ENCODE measurements at places on chromosomes 4 and X.

DNA sequence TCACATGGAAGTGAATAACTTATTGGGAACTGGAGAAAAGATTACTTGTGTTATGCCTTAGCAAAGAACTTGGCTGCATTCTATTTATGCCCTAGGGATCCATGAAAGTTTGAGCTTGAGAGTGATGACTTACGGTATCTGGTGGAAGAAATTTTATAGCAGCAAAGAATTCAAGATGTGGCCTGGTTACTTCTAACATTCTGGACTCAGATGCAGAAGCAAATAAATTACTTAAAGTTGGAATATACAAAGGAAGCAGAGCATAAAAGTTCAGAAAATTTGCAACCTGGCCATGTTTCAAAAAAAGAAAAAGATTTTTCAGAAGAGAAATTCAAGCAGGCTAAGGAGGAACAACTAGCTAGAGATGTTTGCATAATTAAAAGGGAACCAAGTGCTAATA, 252.3 kb upstream of the WDFY3 start:
- no peak for DNase-seq

GRCh38 chr4:159927781-159928180, 824.9 kb downstream of the RAPGEF2 start:
- no peak for DNase-seq

DNA sequence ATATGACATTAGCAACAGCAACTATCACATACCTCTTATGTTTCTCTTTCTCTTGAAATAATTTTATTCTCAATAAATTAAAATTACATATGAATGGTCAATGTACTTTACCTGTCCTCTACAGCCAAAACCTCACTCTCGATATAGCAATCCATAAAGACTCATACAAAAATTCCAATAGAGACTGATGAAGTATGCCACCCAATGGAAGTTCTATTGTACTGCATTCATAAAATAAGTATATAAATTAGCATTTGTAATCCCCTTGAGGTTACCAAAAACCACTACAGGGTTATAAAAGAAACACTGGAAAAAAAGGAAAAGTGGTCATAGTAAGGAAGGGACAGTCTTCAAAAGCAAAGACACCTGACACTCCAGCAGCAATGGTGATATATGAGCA, 32.8 kb downstream of the CLDN2 start:
- DNase-seq, result no peak

DNA sequence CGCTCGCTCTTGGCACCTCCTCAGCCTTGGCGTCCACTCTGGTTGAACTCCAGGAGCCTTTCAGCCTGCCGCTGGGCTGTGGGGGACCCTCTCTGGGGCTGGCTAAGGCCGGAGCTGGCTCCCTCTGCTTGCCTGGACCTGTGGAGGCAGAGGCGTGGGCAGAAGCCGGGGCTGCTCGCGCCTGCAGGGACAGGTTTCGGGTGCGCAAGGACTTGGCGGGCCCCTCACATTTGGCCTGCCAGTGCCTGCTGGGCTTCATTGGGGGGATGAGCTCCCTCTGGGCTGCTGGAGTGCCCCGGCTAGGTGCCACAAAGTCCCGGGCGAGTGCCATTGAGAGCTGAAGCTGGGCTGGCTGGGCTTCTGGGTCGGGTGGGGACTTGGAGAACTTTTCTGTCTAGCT, 371.7 kb downstream of the FAM133A start:
- DNase-seq, result no peak

GRCh38 chrX:14598330-14598729, 69.0 kb downstream of the GLRA2 start:
- no peak for DNase-seq

DNA sequence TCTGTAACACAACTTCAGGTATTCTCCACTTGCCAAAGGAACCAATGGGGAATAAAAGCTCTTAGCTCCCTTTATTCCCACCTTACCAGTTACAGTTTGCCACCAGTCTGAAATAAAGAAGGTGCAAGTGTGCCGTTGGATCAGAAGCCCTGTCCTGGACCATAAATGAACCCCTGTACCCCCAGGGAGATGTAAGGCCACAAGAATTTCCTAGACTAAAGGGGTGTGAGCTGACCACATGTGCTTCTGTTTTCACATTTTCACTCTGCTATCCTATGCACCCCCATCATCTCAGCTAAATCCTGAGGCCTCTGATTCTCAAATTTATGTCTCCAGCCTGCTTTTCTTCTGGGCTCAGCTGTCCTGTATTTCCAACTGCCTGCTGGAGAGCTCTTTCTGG, 221.2 kb downstream of the SPRY1 start:
- DNase-seq, result no peak

GRCh38 chrX:2490634-2491033, 10.1 kb downstream of the DHRSX start:
- DNase-seq, result no peak

GRCh38 chrX:48606091-48606490, 8.8 kb downstream of the WDR13 start:
- no peak for DNase-seq

GRCh38 chr4:8838296-8838960, 33.2 kb downstream of the HMX1 start:
- DNase-seq, result no peak

DNA sequence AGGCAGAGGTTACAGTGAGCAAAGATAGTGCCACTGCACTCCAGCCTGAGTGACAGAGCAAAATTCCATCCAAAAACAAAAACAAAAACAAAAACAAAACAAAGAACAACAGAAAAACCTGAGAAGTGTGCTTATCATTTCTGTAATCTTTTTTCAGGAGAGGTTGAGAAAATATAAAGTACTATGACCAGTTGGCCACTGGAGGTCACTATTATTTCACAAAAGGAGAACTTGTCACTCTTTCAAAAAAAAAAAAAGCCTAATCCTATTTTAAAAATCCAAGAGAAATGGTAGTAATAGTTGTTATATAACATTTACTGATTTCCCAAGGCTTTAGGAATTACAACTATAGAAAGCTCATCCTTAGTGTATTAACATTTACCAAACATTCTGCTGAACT, 24.9 kb upstream of the RNF150 start:
- DNase-seq, result peak; percentile 25

DNA sequence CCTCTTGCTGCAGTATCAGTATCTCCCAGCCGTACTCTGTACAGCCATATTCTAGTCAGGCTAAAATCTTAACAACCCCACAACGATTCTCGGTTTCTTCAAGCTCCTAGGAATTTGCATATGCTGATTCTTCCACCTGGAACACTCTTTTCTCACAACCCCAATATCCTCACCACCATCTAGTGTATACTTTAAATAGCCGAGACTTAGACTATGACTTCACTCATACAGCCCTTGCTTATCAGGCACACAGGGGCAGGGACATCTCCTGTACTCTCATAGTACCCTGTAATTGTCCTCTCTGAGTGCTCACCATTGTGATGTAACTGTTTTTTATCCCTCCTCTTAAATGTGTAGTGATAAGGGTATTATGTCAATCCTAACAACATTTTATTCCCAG, 2126.4 kb upstream of the TENM3 start:
- no peak for DNase-seq

DNA sequence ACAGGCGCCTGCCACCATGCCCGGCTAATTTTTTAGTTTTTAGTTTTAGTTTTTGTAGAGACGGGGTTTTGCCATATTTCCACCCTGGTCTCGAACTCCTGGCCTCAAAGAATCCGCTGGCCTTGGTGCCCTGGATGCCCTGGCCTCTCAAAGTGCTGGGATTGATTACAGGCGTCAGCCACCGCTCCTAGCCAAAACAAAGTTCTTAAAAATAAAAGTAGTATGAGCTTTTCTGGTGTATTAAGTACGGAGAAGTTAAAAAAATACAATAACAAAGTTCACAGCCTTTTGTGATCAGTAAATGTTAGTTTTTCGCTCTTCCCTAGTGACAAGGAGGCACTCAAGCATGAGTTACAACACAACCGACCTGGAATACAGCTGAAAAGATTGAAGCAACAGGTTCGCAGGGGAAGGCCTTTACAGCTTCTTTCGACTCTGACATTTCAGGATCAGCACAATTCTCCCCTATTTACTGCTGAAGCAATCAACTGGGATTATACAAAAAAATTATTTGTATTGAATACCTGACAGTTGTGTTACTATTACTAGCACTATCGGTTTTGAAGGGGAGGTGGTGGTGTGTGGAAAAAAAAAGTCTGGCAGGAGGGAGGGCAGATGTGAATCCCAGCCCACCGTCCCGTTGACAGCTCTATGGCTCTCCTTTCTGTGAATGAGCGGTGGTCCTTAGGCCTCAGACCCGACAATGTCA, 893 bp upstream of the METAP1 start:
- no peak for DNase-seq

- DNase-seq, result no peak
Observed at GRCh38 chr4:180710628-180711337, 1532.4 kb upstream of the TENM3 start.

DNA sequence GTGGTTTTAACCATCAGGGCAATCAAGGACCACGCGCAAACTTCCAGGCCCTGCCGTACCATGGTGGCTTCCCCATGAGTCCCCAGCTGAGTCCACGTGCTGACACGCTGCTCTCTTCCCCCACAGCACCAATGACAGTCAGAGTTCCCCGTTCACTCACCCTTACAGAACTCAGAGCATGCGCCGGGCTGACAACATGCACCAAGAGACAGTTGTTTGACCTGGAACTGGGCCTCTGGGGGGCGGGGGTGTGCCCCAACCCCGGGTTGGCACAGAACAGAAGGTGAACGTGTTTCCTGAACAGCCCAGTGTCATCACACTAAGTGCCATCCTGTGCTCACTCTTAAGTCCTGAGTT, 29.4 kb downstream of the IRF2 start:
- peak; percentile 72 for DNase-seq

DNA sequence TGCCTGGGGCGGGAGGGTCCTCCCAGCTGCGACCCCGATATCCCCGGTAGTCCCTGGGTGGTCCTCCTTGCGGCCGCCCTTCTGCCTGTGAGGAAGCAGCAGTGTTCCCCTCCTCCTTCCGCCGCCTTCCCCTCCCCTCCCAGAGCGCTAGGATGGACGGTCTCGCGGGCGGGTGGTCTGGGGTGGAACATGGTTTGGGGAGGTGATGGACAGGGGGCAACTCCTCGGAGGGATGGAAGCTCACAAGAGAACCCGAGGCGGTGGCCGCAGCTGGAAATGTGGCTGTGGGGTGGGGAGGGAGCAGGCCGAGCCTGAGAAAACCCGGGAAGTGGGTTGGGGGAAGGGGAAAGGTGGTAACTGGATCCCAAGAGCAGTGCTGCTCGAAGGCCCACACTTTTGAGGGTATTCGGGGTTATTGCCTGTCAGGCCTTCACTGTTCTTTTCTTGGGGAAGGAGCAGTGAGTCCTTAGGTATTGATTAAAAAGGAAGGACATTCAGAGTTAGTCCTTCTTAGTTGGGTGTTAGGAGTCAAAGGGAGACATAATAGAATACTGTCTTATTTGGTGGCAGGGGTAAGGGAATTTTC, 581 bp downstream of the UBE2K start:
- no peak for DNase-seq

- no peak for DNase-seq
Observed at GRCh38 chr4:128958194-128958593, 135.1 kb downstream of the SCLT1 start.

DNA sequence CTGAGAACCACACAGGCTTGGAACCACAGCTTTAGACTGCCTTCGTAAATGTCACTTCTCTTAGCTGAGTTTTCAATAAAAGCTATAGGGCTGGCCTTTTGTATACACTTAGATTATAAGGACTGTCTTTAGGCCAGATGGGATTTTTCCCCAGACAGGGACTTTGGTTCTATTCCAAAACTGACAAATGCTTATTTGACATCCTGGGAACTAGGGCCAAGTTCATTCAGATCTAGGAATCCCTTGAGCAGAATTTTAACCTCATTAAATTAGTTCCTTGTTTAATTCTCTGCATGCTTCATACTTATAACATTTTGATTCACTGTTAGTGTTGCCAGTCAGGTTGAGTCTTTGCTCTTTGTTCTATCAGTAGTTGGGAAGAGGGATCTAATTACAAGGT, 23.1 kb downstream of the ZRSR2 start:
- DNase-seq, result no peak

DNA sequence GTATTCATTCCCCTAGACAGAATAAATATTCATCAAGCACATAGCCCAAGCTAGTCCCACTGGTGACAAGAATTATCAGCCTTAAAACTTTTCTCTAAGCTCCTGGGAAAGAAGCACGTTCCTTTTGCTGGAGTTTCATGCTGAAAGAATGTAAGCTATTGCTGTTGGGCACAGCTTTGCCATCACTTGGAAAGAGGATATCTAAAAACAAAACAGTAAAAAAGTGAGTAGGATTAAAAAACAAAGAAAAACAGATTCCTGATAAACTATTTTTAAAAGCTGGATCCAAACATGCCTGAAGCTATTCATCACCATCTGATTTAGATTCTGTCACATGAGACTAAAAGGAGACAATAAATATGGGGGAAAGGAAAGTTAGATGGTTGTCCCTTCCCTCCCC, 176.8 kb downstream of the SCFD2 start:
- DNase-seq, result no peak

- DNase-seq, result no peak
Observed at GRCh38 chr4:55269995-55270394, 76.0 kb upstream of the SRD5A3 start.

GRCh38 chrX:150868625-150869024, 29.8 kb downstream of the CD99L2 start:
- no peak for DNase-seq

DNA sequence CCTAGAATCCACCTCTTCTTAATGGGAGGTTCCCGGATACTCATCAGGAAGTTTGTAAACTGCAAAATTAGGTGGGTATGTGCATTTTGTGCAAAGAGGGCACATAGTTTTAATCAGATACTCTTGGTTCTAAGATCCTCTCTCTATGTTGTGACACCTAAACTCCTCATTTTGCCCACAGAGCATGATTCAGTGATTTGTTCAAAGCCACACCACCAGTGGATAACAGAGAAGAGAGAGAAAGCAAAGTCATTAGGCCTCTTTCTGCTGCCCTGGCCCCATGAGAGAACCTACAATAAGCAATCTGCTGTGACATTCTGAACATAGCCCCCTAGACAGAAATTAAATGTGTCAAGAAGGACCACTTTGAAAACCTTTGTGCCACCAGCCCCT, 72.3 kb upstream of the STIM2 start:
- DNase-seq, result no peak

DNA sequence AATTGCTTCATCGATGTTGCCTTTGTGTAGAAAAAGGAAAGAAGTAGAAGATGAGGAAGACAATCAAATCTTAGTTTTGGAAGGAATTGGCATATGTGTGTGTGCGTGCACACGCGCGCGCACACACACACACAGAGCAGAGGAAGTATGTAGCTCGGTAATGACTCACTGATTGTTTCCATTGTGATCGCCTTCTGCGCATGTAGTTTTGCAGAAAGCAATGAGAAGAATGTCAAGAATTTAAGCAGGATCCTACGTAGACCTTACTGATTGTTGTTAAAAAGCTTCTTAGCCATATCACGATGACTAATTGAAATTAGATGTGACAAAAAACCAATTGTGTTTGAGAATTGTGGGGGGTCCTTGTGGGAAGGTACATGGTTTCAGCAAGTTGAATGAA, 12.8 kb upstream of the LIMCH1 start:
- DNase-seq, result no peak

GRCh38 chr4:182801636-182802035, 115.5 kb downstream of the DCTD start:
- DNase-seq, result no peak

- DNase-seq, result no peak
Observed at GRCh38 chr4:176034499-176034898, 31.1 kb upstream of the WDR17 start.
